Stimulated activated CD8-positive, alpha-beta memory T cell treated with anti-CD3 and anti-CD28 coated beads, Interleukin-4, amount 100 ng/mL, for 48 hours (primary cell): ENCODE measurements at places on chromosomes 4 and X.

DNA sequence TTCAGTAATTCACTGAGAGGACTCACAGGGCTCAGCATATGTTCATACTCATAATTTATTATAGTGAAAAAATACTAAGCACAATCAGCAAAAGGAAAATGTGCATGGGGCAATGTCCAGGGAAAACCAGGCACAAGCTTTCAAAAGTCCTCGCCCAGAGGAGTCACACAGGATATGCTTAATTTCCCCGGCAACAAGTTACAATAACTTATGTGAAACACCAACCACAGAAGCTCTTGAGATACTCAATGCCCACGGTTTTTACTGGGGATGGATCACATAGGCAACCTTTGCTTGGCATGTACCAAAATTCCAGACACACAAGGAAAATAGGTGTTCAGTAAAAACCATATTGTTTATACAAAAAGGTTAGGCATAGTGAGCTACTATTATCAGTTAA lies 38.5 kb upstream of the STPG2 start:
- DNase-seq, result no peak

DNA sequence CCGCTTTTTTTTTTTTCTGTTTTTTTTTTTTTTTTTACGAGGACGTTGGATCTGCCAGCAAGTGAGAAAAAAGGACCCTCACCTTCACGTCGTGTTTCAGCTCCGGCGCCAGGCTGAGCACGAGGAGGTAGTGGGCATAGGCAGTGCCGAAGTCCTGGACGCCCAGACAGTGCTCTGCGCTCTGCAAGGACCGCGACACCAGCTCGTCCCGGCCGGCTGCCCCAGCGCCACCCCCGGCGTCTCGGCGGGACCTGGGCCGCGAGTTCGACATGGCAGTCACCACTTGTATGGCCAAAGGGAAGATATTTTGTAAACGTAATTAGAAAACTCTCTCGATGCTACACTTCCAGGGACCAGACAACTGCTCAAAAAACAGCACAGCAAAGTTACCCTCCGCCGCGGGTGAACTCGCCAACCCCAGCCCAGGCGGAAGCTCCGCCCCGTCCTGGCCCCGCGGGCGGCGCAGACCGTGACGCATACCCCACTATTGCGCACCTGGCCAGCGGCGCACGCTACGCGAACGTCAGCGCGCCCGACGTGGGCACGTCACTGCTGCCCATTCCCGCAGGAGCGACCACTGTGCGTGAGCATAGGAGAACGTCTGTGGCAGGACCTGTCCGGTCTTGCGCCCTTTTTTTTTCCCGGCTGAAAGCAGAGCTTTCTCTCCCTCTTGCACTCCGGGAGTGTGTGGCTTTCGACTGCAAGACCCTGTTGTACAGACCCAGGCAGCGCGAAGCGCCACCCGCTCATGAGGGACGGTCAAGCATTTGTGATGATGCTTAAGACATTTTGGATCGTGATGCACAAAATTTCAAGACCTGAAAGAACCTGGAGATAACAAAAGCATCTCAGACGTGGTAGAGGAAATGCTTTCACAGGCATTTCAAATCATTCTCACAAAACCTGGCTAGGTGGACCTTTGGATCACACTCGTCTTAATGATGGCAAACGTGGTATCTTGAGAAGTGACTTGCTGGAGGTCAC lies at the start of gene PRMT9:
PRMT9 (minus strand) TSS at position 447 of the 984 bp plus-strand sequence; CDS start at position 271, 176 bp downstream.
- DNase-seq, result peak; percentile 92

GRCh38 chr4:41256740-41257256 lies at the start of gene UCHL1:
UCHL1 (plus strand) TSS chr4:41256928; CDS start chr4:41256977, 49 bp downstream.
- DNase-seq, result peak; percentile 39

DNA sequence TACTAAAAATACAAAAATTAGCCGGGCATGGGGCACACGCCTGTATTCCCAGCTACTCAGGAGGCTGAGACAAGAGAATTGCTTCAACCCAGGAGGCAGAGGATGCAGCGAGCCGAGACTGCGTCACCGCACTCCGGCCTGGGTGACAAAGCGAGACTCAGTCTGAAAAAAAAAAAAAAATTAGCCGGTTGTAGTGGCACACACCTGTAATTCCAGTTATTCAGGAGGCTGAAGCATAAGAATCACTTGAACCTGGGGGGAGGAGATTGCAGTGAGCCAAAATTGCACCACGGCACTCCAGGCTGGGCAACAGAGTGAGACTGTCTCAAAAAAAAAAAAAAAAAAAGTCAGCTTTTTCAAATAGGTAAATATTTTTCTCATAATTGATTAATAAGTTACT lies 71.9 kb downstream of the WDFY3 start:
- DNase-seq, result no peak

GRCh38 chrX:77689376-77689775 lies 96.6 kb downstream of the ATRX start:
- no peak for DNase-seq

DNA sequence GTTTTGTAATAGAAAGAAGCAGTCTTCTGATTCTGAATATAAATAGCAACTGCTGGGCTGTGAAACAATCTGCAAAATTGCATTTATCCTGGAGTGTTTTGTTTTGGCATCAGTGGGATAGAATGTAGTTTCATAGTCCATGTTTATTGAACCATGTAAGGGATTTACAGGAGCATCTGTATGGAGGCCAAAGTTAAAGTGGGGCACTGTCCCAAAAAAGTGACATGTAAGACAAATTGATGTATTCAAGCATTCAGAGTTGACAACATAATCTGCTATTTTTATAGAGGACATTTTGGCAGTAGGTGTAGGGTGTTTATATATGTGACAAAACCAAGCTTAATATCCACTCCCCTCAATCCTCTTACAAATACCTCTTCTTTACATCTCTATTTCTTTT lies 200.5 kb upstream of the ANK2 start:
- DNase-seq, result no peak

GRCh38 chr4:101701551-101701950 lies 89.0 kb upstream of the BANK1 start:
- no peak for DNase-seq

DNA sequence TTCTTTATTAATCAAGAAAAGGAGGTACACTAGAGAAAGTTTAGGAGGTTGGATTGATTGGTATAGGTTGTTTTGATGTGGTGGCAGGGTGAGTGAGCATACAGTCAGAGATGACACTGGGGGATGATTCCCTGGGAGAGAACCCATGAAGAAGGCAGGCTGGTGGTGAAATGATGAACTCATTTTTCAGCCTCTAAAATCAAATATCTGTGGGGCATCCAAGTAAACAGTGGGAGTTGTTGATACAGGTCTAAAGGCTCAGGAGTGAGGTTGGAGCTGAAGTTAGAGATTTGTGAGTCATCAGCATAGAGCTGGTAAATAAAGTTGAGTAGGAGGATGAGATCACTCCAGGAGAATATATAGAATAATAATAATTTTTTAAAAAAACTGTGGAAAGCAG lies 10.0 kb upstream of the AP1S2 start:
- DNase-seq, result no peak

GRCh38 chr4:173516621-173517524 lies 13.2 kb downstream of the HAND2 start:
- DNase-seq, result no peak

GRCh38 chr4:140790765-140791164 lies 34.6 kb upstream of the TBC1D9 start:
- DNase-seq, result no peak

- DNase-seq, result no peak
Observed at GRCh38 chrX:1140236-1140681, 72.2 kb downstream of the CRLF2 start.

GRCh38 chr4:87068583-87069021 lies 133.8 kb downstream of the AFF1 start:
- no peak for DNase-seq

GRCh38 chrX:24305905-24306304 lies 8.0 kb downstream of the SUPT20HL2 start:
- no peak for DNase-seq

DNA sequence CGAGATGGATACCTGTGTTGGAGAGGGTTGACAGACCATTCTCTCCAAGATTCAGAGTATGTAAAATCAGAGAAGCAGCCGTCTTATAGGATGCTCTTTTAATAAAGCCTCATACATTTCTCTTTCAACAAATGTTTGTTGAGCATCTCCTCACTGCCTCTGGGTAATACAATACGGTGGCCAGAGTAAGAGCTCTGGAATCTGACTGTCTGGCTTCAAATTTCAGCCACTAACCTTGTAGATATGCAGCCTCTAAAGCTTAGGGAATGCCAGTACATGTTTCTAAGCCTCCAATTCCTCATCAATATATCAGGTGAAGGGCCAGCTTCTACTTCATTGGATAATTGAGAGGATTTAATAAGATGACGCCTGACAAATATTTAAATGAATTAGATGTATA lies 61.3 kb downstream of the CLNK start:
- DNase-seq, result no peak

DNA sequence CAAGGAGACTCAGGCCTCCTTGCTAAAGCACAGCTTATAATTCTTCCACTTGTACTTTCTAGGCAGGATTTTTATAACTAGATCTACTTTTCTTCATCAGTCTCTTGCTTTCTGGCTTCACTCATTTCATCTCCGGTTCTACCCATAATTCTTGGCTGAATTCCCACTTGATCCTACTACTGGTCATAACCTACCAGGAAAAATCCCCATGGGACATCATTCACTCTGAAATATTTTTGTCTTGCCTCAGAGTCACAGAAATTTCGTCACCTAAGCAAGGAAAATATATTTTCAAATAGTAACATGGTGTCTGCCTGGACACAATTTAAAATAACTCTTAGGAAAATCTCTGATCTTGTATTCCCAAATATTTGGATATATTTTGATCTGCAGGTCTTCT lies 122.3 kb downstream of the TEX13A start:
- no peak for DNase-seq

DNA sequence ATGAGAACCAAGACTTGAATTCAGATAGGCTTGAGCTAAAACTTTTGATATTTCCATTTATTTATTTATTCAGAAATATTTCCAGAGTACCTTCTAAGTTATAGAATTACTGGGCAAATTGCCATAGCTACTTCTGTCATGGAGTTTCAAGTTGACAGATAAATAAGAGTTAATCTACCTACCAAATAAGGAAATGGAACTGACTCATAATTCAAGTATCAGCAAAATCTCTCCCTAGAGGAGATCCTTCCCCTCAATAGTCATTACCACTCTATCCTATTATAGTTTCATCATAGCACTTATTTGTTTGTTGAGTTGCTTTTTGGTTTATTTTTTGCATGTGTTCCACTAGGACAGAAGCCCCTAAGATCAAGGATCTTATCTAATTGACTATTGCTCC lies 48.8 kb upstream of the CCSER1 start:
- no peak for DNase-seq

- DNase-seq, result no peak
Observed at GRCh38 chr4:98199247-98199646, 56.0 kb upstream of the STPG2 start.

DNA sequence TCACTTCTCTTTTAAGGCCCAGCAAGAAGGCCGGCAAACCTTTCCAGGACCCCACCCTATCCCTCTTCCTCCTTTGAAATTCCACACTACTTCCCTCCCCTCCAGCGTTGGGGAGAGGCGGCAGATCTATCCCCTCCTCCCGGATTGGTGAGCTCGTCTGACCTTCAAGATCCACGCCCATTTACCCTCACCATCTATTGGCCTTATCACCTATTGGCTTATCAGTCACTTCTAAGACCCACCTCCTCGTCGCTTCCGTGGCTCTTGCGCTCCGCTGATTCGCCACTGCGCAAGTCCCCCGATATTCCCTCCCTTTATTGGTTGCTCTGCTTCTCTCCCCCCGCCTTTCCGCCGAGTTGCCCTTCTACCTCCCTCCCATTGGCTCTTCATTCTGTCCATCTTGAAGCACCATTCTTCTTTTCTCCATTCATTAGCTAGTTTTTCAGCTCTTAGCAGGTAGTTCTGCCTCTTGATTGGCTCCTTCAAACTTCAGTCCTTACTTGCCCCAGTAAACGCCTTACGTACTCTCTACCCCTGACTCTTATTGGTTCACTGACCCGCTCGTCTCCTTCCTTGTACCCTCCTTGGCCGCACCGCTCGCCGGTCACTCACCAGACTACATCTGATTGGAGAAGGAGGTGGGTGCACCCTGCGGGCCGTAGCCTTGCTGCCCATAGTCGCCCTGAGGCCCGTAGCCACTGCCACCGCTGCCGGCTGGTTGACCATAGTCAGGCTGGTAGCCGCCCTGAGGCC lies 4.8 kb upstream of the PRICKLE3 start:
- DNase-seq, result peak; percentile 78

- DNase-seq, result no peak
Observed at GRCh38 chr4:159435561-159436023, 332.7 kb downstream of the RAPGEF2 start.

GRCh38 chr4:146522098-146522868 lies 543 bp upstream of the SLC10A7 start:
- DNase-seq, result peak; percentile 95

- DNase-seq, result no peak
Observed at GRCh38 chr4:105075045-105075444, 71.6 kb upstream of the TET2 start.

DNA sequence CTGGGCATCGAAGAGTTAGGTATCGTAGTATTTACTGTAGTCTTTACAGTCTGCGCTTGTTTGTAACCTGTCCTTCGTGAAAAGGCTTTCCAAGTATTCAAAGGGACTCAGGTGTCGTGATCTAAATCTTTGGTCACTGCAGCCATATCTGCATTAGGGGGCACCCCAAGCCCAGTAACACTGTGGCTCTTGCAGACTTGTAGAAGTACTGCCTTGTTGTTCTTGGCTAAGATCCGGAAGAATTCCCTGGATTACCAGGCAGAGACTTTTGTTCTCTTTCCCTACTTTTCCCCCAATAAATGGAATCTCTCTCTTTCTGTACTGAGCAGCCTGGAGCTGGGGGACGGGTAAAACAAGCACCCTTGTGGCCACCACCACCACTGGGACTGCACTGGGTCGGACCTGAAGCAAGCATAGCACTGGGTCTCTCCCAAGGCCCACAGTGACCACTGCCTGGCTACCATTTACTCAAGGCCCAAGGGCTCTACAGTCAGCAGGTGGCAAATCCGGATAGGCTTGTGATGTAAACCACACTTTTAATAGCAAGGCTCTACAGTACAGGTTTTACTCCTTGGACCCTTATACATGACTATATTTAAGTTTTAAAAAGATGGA lies 12.0 kb downstream of the CXorf58 start:
- no peak for DNase-seq

- DNase-seq, result no peak
Observed at GRCh38 chrX:129462707-129463106, 60.6 kb downstream of the SMARCA1 start.
